Amniotic epithelial cell (primary cell): ENCODE measurements at places on chromosomes 12 and 14.

DNA sequence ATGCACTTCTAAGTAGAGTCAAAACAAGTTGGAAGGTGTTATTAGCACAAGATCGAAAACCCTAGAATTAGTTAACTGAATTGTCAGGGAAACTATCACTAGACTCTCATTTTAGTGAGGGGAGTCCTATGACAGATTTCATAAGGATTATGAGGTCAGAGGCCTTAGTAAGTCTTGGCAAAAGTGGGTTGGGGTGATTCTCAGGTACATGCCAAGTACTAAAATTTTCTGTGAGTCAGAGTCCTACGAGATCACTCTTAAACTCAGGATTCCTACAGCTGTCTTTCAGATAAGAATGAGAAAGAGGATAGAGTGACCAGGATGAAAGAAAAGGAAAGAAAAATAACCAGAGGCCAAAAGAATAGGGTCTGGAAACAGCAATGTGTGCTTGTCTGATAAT, 50.8 kb upstream of the BBS10 start:
- no peak for DNase-seq

DNA sequence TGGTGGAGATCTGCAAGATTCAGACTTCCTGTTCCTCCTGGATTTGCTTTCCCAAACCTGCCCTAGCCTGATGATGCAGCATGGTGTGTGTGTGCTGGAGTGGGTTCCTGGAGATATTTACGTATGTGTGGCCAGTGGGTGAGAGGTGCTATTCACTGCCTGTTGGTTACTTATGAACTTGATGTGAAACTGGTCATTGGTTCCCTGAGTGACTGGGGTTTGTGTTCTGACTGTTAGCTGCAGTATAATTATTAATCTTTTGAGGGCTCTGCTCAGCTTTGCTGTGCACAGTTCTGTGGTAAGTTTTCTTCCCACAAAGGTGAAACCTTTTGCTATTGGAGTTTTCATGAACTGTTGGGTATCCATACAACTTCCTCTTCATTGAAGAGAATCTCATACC, 541.8 kb upstream of the FBXO33 start:
- no peak for DNase-seq

- DNase-seq = no peak
These were observed 571.9 kb downstream of the VRK1 start for GRCh38 chr14:97368900-97369564.

GRCh38 chr14:31880935-31881334, 196.2 kb upstream of the ARHGAP5 start:
- peak; percentile 99 for DNase-seq

DNA sequence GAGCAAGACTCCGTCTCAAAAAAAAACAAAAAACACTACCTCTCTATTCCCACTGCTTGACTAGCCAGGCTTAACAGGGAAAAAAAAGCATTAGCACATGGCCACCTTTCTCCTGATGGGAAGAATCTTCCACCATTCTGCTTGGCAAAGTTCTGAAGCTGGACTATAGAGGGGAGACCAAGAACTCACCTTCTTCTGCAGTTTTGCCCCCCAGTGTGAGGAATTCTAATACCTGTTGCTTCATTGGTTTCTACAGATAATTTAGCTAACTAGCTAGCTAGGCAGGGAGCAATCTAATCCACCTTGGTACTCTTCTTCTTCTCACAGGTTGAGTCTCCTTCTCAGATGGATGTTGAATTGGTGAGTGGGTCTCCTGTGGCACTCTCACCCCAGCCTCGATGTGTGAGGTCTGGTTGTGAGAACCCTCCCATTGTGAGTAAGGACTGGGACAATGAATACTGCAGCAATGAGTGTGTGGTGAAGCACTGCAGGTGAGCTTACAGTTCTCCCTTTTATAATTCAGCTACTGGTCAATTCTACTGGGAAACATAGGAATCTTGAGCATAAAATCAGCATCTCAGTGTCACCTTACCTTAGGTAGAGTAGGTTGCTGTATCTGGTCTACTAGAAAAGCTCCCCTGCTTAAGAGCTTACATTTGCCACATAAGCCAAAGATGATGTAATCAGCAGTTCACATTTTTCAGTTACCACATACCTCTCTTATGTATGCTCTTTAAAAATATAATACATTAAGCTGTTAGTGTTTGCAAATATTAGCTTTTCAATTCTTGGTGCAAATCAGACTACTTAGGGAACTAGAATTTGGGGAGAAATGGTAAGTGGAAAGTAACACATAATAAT, 16.0 kb downstream of the METTL3 start:
- DNase-seq = peak; percentile 82

GRCh38 chr12:63319386-63319785, 168.4 kb upstream of the AVPR1A start:
- no peak for DNase-seq

- DNase-seq = peak; percentile 65
These were observed 126.9 kb upstream of the RAP1B start for GRCh38 chr12:68483592-68484383.

GRCh38 chr12:53327435-53328042, 6.1 kb upstream of the AAAS start:
- DNase-seq = peak; percentile 43

DNA sequence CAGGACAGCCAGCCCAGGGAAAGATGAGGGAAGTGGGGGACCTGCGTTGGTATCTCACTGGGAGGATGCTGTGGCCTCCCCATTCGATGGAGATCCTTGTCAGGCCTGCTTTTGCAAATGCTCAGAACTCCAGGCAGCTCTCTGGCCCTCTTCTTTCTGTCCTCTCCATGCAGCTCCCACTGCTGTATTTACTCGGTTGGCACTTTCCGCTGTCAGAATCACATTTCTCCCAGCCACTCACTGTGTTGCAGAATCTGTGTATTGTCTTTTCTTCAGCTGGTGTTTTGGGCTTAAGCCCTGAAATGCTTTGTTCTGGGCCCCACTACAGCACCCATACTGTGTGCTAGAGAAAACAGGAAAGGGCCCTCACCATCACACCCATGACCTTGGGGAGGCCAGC, 401.1 kb downstream of the RGS6 start:
- DNase-seq = no peak

GRCh38 chr12:8780389-8780788, 42.0 kb upstream of the A2ML1 start:
- peak; percentile 54 for DNase-seq
